Activated CD8-positive, alpha-beta memory T cell treated with anti-CD3 and anti-CD28 coated beads for 1 hour (primary cell): ENCODE measurements at places on chromosomes 7 and 10.

GRCh38 chr10:71713135-71714030 lies 6.2 kb downstream of the C10orf105 start:
- DNase-seq: no peak

GRCh38 chr10:4512196-4512595 lies 313.8 kb upstream of the AKR1E2 start:
- no peak for DNase-seq

GRCh38 chr10:70132098-70133029 lies at the start of gene AIFM2:
TSS of gene AIFM2 (minus strand) at chr10:70132825. CDS start at chr10:70124084, 8,741 bp downstream.
- no peak for DNase-seq

DNA sequence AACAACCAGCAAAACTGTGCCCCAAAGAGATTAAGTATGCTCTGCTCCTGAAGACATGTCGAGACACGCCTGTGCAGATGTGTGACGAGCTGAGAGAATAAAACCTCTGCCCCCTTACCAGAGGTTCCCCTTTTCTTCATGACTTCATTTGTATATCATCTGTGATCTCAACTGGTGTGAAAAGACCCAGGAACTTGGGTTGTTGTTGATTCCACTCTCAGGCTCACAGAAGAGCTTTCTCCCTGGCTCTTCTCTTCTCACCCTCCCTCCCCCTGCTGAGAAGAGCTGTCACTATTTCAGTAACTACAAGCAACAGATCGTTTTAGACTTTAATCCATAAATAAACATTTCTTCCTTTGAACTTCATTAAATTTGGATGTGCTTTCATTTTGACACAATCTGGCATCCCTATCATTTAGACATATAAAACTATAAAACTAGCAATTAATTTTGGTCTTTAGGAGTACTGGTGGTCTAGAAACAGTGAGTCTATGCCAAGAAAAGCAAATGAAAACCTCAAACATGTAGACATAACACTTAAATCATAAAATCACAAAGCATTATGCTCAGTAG lies 179.3 kb upstream of the FZD8 start:
- no peak for DNase-seq

DNA sequence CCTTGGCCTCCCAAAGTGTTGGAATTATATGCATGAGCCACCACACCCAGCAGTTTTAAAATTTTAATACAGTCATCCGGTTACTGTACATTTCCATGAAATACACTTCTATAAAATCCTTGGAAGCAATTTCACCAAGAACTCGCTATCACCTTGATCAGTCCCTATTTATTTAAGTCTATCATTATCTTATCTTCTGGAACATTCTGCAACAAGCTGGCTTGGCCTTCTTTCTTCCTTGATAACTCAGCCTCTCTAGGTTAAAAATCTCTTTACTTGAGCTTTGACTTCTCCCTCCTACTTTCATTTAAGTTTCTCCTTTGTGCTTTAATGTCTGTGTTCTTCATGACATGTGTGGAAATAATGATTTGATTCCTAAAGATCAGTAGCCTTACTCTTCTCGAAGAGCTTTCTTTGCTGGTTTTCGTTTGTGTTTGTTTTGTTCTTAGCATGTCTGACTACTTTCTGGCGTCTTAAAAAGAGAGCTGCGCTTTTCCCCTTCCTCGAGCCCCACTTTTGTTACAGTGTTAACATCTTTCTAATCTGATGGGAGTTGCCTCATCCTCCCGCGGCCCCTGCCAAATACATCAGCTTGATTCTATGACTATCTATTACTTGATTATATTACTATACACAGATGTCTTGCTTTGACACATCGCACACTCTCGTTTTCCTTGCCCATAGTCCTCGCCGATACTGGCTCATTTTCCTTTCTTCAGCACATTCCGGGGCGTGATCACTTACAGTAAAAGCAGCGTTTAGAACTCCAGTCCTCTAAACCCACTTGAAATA lies 11.1 kb upstream of the CALML5 start:
- DNase-seq: no peak

DNA sequence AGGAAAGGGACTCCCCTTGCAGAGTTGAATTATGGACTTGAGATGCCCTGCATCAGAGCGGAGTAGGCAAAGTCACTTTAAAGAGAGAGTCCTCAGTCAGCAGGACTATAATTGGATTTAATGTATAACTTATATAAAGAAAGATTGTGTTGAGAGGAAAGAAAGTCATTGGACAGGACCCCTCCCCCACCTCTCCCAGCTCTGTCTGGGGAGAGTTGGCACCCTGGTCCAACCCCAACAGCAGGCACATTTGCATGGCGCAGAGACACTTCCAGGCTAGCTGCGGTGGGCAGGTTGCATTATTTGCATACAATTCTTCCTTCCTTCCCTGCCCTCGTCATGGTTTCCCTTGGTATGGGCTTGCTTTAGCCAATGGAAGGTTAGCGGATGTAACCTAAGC lies 46.1 kb upstream of the NPTX2 start:
- DNase-seq: no peak

- no peak for DNase-seq
Measured at GRCh38 chr7:87337331-87337730, 8.1 kb upstream of the CROT start.

- no peak for DNase-seq
Measured at GRCh38 chr10:116215651-116216050, 57.4 kb downstream of the GFRA1 start.

GRCh38 chr10:34348917-34349485 lies 466.1 kb downstream of the PARD3 start:
- no peak for DNase-seq

GRCh38 chr7:4185136-4185535 lies 497.0 kb upstream of the FOXK1 start:
- DNase-seq: no peak

DNA sequence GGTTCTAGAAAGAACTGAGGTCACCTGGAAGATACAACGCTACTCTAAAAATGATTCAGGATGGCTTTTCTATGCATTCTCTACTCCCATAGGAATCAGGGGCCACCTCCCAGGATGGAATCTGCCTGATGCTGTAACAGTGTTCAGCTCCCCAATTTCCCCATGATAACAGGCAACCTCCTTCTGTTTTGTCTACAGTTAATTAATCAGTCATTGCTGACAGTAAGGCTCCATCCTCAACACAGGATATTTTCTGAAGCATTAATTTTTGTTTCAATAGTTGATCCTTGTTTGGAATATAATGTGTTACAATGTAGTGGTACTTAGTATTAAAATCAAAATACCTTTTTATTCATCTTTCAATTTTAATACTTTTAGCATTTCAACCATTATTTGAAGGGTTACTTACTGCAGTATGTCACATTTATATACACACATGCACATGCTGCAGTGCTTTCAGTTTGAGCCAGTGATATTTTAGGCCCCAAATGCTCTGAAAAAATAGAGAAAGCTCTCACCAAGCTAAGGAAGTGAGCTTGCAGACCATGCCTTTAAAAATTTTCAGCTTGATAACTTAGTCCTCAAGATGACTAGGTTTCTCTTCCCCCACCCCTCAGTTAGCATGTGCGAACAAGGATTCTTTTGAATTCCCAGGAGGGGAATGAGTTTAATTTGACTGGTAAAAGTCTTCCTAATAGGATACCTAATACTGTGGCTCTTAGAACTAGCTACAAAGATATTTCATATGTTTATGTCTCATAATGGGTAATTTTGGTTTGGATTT lies 592 bp upstream of the PIK3CG start:
- no peak for DNase-seq

DNA sequence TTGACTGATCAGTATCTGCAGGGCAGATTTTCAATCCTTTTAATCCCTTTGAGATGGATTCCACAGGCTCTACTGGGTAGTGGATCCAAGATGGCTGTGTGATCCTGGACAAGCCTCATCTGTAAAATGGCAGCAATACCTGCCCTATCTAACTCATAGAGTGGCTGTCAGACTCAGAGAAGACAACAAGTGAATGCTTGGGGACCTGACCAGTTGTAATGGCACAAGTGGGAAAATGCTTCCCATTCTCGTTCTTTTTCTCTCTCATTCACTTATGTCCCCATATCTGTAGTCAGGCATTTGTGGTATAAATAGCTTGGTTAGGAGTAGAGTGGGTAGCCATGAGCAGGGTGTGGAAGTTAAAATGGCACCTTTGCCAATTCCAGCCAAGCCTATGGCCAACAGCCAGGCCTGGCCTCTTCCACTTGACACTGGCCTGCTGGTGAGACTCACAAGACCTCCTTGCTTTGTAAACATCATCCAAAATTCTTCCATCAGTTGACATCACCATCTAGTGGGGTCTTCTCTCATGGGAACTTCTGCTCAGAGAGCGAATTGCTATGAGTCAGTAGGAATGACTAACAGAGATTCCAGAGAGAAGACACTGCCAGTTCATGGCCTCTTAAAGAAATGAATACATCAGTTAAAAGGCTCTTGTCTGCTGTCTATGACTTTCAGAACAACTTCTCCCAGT lies 150.1 kb downstream of the PLPP4 start:
- no peak for DNase-seq

GRCh38 chr10:77506517-77507200 lies 130.9 kb downstream of the KCNMA1 start:
- DNase-seq: no peak

GRCh38 chr7:108285003-108285368 lies 154.8 kb upstream of the LAMB4 start:
- DNase-seq: no peak

DNA sequence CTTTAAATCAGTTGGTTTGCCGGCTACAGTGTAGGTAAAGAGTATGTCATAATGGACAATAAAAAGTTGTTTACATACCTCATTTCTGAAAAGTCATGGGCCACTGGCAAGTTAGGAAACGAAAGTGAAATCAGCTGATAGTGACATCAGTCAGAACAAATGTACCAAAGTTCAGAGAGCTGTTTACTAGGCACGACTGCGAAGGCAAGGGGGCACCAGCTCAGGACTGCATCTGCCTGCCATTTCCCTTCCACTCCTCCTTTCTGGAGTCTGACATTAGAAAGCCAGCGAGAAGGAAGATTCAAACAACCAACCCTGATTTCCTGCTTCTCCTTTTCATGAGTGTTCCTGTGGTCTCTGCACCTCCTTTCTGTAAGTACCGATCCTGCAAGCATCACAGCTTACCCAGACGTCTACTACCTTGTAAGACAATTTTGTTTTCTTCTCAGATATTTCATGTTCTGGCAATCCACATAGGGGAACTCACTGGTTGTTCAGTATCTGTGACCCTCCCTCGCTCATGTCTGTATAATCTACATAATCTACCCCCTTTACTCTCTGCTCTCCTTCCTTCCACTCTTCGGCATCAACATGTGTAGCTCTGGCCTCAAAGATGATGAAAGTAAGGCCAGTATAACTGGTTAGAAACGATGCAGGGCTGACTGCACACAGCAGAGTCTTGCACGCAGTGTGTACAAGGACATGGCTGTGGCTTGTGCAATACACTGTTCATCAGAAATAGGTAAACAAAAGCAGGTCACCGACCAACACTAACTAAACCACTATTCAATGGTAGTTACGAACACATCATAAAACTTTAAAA lies at the start of gene TMEM140:
Gene TMEM140 (plus strand): TSS at position 174 of the 823 bp plus-strand sequence. CDS start 16,370 bp downstream, outside the sequence.
- DNase-seq: peak; percentile 25

GRCh38 chr7:151971829-151972228 lies 15.6 kb downstream of the GALNTL5 start:
- DNase-seq: no peak

GRCh38 chr10:21870849-21871248 lies 132.7 kb downstream of the DNAJC1 start:
- no peak for DNase-seq

GRCh38 chr10:75425291-75426079 lies 5.9 kb upstream of the LRMDA start:
- DNase-seq: no peak

GRCh38 chr7:1078985-1079384 lies 8.9 kb upstream of the GPER1 start:
- DNase-seq: no peak

GRCh38 chr7:50394315-50394714 lies 55.8 kb downstream of the FIGNL1 start:
- DNase-seq: no peak

DNA sequence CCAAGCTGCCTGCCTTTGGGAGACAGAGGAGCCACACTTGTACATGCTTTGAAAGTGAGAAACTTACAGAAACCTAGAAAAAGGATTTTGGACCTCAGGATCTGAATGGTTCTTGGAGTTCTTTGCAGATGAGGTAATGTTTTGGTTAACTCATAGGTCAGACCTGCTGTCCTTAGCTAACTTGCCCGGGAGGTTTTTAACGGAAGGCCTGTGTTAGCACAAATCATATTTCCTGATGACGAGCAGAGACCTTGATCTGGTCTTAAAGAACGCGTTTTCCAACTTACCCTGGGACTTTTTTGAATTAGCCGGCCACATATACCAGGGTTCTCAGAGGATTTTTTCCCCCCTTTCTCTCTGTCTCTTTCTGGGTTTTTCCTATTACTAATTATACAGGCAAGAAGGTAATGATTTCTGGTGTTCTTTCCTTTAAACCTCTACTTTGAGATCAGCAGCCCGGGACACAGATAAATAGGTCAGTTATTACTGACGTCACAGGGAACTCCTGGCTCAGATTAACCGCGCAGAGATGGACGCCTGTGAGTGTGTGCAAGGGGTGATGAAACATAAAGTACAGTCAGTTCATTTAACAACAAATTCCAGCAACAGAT lies 101.7 kb upstream of the KLF6 start:
- no peak for DNase-seq

DNA sequence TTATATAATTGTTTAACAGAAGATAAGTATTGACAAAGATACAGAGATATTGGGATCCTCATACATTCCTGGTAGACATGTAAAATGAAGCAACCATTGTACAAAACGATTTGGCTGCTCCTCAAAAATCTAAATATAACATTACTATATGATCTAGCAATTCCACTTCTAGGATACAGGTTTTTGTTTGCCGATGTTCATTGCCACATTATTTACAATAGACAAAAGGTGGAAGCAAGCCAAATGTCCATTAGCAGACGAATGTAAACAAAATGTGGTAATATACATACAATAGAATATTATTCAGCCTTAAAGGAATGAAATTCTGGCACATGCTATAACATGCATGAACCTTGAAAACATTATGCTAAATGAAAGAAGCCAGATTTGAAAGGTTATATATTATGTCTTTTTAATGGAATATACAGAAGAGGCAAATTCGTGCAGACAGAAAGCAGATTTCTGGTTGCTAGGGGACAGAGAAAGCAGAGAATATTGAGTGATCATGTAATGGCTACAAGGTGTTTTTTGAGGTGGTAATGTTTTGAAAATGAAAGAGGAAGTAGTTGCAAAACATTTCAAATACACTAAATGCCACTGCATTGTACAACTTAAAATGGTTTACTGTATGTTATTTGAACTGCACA lies 44.9 kb downstream of the POLR1F start:
- no peak for DNase-seq

GRCh38 chr7:151623766-151624165 lies 104.1 kb upstream of the RHEB start:
- DNase-seq: no peak

DNA sequence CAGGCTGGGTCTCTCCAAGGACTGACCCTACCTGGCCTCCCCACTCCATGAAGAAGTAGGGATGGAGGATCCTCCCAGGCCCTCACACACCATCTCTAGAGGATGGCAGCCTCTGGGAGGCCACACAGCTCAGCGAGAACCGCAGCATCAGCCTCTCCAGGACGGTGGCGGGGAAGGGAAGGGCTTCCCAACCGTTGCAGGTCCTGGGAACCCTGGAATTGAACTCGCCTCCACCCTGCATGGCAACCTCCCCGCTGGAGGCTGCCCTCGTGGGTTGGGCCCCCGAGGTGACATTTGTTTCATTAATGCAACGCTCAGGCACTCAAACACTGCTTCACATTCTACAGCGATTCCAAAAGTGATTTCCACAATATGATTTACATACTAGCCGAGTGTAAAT lies 58.5 kb downstream of the EBF3 start:
- DNase-seq: no peak

- no peak for DNase-seq
Measured at GRCh38 chr7:154304231-154304630, 252.0 kb downstream of the DPP6 start.
